ENCODE measurements at places on chromosomes 5 and 9.

- DNase-seq = no peak
Observed at GRCh38 chr5:151257731-151258181, 4.8 kb downstream of the GM2A start.

- DNase-seq = no peak
Observed at GRCh38 chr9:79581388-79581787, 9.6 kb downstream of the TLE4 start.

- no peak for DNase-seq
Observed at GRCh38 chr9:121812159-121812735, 160.8 kb downstream of the DAB2IP start.

DNA sequence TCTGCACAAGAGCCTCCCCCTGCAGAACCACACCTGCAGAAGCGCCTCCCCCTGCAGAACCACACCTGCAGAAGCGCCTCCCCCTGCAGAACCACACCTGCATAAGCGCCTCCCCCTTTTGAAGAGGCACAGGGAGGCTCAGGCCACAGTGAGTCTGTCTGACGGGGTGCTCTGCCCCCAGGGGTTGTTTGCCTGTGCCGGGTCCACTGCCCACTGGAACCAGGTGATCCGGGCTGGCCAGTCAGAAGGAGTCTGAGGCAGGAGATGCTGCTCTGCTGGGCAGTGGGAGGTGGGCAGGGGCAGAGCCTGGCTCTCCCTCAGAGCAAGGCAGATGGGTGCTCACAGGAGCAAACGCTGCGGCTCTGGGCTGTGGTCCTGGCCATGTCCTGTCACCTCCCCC, 60.8 kb upstream of the RNU6ATAC start:
- DNase-seq = no peak

- DNase-seq = no peak
Observed at GRCh38 chr5:159602434-159602833, 272.1 kb upstream of the IL12B start.

GRCh38 chr5:154351566-154351965, 94.2 kb upstream of the SAP30L start:
- no peak for DNase-seq

- no peak for DNase-seq
Observed at GRCh38 chr5:108061941-108062340, 320.0 kb downstream of the FBXL17 start.

GRCh38 chr9:91187965-91188344, 173.8 kb downstream of the AUH start:
- DNase-seq = no peak

GRCh38 chr9:96048104-96048955, 172.8 kb downstream of the ERCC6L2 start:
- DNase-seq = no peak

- DNase-seq = no peak
Observed at GRCh38 chr9:106962615-106963363, 99.8 kb downstream of the ZNF462 start.

GRCh38 chr5:77920359-77921058, 144.4 kb upstream of the TBCA start:
- DNase-seq = no peak

Measured in D721Med (cell line).